HepG2 (cell line): ENCODE measurements at places on chromosomes 6 and 20. TPM values are rescaled to one million over a fixed set of nuclear protein-coding genes. Genes with fewer than 3 reads are reported as not detected.

DNA sequence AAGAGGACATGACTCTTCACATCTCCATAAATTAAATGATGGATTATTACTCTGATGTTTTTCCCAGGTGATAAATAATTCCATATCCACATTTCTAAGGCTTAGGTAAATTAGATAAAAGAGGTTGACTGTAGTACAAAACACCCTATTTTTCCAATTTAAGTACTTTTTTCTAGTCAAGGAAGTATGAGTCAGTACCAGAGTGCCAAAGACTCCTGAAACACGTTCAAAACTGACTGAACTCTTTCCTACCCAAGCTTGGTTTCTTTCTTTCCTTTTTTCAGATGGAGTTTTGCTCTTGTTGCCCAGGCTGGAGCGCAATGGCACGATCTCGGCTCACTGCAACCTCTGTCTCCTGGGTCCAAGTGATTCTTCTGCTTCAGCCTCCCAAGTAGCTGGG, 85.0 kb downstream of the DOK5 start:
- no peaks in the 10 kb centered on the region for H3K36me3 ChIP-seq
- DNase-seq = no peak
- H3K27me3 ChIP-seq = no peaks in the 10 kb centered on the region; the same call in 2 of the 3 replicates
- H3K4me1 ChIP-seq = no peaks in the 10 kb centered on the region
- H3K27ac ChIP-seq = no peak overlapping the region

DNA sequence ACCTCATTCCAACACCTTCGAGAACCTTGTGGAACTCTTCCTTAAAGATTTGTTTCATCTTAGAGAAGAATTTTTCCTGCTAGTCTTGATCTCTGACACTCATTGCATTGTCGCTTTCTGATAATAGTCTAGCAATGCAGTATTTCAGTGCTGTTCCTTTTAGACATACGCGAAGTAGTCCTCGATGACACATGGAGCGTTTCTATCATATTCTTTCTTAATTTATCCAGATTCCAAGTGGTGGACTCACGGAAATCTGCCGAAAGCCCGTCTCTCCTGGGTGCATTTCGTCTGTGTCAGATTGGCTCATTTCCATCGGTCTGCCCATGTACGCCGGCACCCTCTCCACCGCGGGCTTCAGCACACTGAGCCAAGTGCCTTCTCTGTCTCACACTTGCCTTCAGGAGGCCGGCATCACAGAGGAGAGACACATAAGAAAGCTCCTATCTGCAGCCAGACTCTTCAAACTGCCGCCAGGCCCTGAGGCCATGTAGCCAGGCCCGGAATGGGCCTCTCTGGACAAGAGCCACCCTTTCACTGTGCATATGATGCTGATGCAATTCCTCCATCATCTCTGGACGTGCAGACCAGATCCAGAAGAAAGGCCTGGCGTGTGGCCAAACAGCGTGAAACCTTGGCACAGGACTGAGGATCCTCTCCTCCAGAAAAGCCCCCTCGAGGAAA, 198.6 kb upstream of the UST start:
- no peaks in the 10 kb centered on the region for H3K27me3 ChIP-seq
- DNase-seq = no peak
- H3K4me1 ChIP-seq = no peaks in the 10 kb centered on the region
- H3K4me3 ChIP-seq = no peak overlapping the region
- peaks cover 40% of the 10 kb centered on the region for H3K36me3 ChIP-seq

DNA sequence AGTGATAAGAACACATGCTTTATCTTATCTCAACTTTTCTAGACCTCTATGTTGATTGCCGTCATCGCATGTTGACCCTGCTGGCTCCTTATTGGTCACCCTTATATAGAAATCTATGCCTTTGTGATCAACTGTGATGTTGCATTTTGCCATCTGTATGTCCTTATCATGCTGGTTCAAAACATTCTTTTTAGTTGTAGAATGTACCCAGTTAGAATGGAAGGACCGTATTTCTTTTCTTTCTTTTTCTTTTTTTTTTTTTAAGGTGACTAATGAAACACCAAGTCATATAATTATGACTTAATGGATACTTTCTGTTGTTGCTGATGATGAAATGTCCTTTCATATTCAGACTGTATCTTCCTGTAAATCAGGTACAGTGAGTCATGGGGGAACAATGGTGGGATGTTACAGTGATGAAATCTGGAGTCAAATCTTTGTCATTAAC, 145.9 kb upstream of the CITED2 start:
- no peak overlapping the region for H3K27ac ChIP-seq
- DNase-seq = no peak
- peaks cover 4% of the 10 kb centered on the region for H3K4me1 ChIP-seq
- H3K4me3 ChIP-seq = no peak overlapping the region
- no peaks in the 10 kb centered on the region for H3K36me3 ChIP-seq

CST7 gene
- not detected in 2 replicates for total RNA-seq

SSTR4 gene
- not detected in 2 replicates for total RNA-seq

MOXD1 gene
- not detected in 2 replicates for total RNA-seq

GRCh38 chr6:156762547-156762946, 14.6 kb upstream of the ARID1B start:
- H3K27ac ChIP-seq = no peak overlapping the region
- no peak for DNase-seq
- H3K36me3 ChIP-seq = no peaks in the 10 kb centered on the region

KHDC1L gene
- not detected in 2 replicates for total RNA-seq

GRCh38 chr6:56916849-56917551, 37.9 kb upstream of the BEND6 start:
- H3K4me1 ChIP-seq = no peaks in the 10 kb centered on the region
- H3K4me3 ChIP-seq = no peak overlapping the region
- no peaks in the 10 kb centered on the region for H3K36me3 ChIP-seq
- no peak overlapping the region for H3K27ac ChIP-seq
- H3K27me3 ChIP-seq = no peaks in the 10 kb centered on the region; the same call in 1 of the 2 replicates
- no peak for DNase-seq

EPHA7 gene
- not detected in 2 replicates for total RNA-seq

DNA sequence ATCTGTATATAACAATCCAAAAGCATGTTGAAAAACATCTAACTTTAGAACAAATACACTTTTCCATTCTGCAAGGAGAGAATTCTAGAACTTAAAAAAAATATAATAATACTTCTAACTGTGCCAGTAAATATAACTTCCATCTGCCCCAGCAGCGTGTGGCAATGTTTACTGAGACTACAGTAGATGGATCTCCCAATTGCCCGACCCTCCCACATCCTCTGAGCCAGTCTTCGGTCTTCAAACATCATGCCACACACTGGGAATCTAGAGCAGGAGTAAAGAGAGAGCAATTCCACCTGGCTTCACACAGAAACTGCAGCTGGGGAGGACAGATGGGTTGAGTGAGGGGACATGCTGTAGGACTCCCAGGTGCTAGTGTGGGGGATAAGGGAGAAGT, 121.3 kb upstream of the NHSL1 start:
- H3K27me3 ChIP-seq = no peaks in the 10 kb centered on the region
- H3K27ac ChIP-seq = no peak overlapping the region
- no peak for DNase-seq
- H3K4me3 ChIP-seq = no peak overlapping the region
- no peaks in the 10 kb centered on the region for H3K36me3 ChIP-seq
